ENCODE measurements at places on chromosomes 16 and 17. TPM values are rescaled to one million over a fixed set of nuclear protein-coding genes. Genes with fewer than 3 reads are reported as not detected.
A peak's percentile ranks its signal among the peaks of the same experiment; 100 is the strongest.

GRCh38 chr16:83862661-83863060 is 36.3 kb upstream of the MLYCD start:
- H3K4me1 ChIP-seq = no peaks in the 10 kb centered on the region
- H3K27ac ChIP-seq = no peak overlapping the region
- no peaks in the 10 kb centered on the region for H3K36me3 ChIP-seq
- no peaks in the 10 kb centered on the region for H3K27me3 ChIP-seq
- H3K4me3 ChIP-seq = no peak overlapping the region

AGRP gene
- total RNA-seq = not detected

KRT40 gene
- not detected for total RNA-seq

DNA sequence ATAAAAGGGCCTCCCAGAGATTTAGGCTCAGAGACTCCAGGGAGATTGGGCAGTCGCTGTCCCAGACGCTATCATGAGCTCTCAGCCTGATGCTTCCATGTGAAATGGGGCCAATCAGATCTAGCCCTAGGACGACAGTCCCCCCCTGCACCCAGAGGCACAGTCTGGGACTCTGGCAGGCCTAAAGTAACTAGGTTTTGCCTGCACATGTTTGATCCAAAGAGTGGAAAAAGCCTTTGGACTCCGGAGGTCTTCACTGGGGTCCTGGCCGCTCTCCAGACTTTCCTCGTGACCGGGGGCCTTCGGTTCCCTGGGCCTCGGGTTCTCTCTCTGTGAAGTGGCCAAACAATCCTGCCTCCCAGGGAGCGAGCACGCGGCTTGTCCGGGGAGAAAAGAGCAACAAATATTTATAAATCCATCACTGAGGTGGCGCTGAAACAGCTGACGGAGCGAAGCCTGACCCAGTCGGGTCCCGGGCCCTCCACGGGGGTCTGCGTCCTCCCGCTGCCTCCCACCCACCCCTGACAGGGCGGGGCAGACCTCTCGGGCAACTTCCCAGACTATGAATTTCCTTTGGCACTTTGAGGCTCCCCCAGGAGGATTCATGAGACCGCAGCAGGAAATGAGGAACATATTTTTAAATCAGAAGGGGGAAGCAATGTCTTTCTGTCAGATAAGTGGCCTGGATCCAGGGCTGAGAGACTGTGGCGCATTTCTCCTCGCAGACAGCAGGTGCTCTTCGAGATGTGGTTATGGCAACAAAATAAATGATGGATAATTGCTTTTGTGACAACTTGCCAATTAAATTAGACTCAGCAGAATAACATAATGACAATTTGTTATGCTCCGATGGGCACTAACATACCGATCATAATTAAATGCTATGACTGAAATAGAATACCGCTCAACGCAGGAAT is 38.9 kb downstream of the MRPS23 start:
- no peaks in the 10 kb centered on the region for H3K36me3 ChIP-seq
- H3K4me3 ChIP-seq = peak overlapping the region; percentile 4
- no peaks in the 10 kb centered on the region for H3K4me1 ChIP-seq
- DNase-seq = peak; percentile 77
- H3K27me3 ChIP-seq = no peaks in the 10 kb centered on the region

DNA sequence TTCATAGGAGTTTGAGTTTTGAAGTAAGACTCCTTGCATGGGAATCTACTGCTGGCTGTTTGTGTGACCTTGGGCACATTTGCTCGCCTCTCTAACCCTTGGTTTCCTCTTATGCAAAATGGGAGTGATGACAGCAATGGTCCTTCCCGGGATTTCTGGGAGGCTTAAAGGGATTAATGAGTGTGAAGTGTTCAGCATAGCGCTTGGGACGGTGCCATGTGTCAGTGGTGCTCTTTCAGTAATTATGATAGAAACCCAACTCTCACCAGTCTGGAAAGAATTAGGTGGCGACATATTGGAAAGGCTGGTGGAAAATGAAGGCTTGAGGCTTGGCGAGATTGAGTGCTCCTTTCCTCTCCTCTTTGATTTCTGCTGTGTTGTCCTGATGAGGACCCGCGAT is 429.2 kb upstream of the EEF2KMT start:
- H3K36me3 ChIP-seq = no peaks in the 10 kb centered on the region
- H3K4me3 ChIP-seq = no peak overlapping the region
- no peak overlapping the region for H3K27ac ChIP-seq
- H3K4me1 ChIP-seq = no peaks in the 10 kb centered on the region
- no peak for DNase-seq

GRCh38 chr17:77700165-77700881 is 258.2 kb upstream of the TNRC6C start:
- H3K27me3 ChIP-seq = no peaks in the 10 kb centered on the region
- no peak overlapping the region for H3K4me3 ChIP-seq
- H3K36me3 ChIP-seq = no peaks in the 10 kb centered on the region
- DNase-seq = no peak
- H3K4me1 ChIP-seq = no peaks in the 10 kb centered on the region

- no peak for DNase-seq
- H3K4me1 ChIP-seq = no peaks in the 10 kb centered on the region
- no peak overlapping the region for H3K27ac ChIP-seq
- H3K4me3 ChIP-seq = no peak overlapping the region
- H3K36me3 ChIP-seq = no peaks in the 10 kb centered on the region
- H3K27me3 ChIP-seq = no peaks in the 10 kb centered on the region
Measured at GRCh38 chr17:14488958-14489550, 188.2 kb downstream of the HS3ST3B1 start.

DNA sequence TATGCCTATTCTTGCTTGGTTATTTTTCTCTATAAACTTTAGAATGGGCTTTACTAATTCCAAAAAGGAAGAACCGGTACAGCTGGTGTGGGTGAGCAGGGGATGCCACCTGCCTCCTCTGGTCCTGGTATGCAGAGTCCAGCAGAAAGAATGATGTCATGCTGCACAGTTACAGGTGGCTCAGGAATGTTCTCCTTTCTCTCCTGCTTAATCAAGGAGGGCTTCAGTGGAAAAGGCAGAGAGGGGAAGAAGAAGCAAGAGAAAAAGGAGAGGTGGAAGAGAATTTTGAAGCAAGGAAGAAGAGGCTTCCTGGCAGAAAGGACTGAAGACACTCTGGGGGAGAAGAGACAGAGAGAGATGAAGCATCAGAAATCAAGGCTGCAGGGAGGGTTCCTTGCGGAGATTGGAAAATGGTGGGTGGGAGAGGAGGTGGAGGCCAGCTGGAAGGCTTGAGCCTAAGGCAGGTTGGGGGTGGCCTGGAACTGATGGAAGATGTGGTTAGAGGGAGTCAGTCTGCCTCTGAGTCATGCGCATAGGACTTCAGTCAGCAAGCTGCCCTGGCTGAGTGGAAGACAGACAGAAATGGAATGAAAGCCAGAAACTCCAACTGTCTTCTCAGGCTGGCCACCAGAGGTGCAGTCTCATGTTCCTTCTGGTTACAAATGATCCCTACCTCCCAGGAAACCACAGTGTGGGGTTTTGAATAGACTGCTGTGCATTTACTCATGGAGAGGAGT is 64.6 kb upstream of the CRHR1 start:
- peaks cover 2% of the 10 kb centered on the region for H3K27me3 ChIP-seq
- DNase-seq = no peak
- H3K4me3 ChIP-seq = no peak overlapping the region
- H3K4me1 ChIP-seq = no peaks in the 10 kb centered on the region
- no peaks in the 10 kb centered on the region for H3K36me3 ChIP-seq
- H3K27ac ChIP-seq = no peak overlapping the region

CLEC18B gene
- 1.2 TPM for total RNA-seq

- peak; percentile 56 for DNase-seq
- H3K27ac ChIP-seq = no peak overlapping the region
- no peak overlapping the region for H3K4me3 ChIP-seq
- H3K4me1 ChIP-seq = no peaks in the 10 kb centered on the region
Measured at GRCh38 chr16:28623172-28623711, 13.4 kb upstream of the SULT1A1 start.

DNA sequence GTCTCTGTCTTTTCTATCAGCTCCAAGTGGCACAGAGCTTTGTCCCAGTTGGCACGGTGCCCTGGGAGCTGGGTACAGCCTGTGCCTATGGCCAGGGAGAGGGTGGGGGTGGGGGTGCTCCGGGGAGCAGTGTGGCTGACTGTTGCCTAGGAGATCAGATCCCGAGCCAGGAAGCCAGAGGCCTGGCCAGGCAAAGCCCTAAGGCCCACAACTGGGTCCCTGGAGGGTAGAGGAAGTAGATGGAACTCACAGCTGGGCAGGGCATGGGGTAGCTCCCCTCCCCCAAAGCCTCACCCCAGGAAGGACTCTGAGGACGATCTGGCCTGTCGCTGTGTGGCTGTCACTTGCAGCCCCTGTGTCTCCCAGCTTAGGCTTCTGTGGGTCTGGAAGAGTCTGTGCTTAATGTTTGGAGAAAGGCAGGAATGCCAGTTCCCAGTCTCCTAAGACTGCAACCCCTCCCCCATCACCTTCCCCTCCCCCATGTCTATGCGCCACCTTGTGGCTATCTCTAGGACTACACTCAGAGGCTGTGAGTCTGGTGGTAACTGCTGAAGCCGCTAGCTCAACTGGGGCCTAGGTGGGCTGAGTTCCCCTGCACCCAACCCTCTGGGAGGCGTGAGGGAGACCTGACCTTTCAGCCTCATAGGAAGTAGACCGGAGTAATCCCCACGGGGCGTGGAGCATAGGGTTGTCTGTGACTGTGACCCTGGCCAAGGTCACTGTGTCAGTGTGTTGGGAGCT is 12.6 kb downstream of the THRA start:
- H3K4me1 ChIP-seq = peaks cover 3% of the 10 kb centered on the region
- no peaks in the 10 kb centered on the region for H3K36me3 ChIP-seq
- no peaks in the 10 kb centered on the region for H3K27me3 ChIP-seq
- H3K4me3 ChIP-seq = no peak overlapping the region

SCIMP gene
- 5.8 TPM for total RNA-seq

KLHL10 gene
- 0.36 TPM for total RNA-seq

DNA sequence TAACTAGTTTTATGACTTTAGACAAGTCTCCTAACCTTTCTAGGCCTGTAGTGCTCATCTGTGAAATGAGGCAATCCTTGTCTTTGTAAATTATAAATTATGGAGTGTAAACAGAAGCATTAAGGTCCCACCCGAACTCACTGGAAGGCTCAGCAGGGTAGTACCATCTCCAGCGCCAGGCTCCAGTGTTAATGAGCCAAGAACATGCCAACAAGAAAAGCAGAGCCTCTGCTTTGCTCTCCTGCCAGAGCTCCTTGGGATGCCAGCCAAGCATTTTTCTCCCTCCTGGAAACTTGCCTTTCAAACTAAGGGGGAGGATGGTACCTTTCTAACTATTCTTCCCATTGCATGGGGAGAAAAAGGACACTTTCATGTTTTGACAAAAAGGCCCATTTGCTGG is 14.9 kb downstream of the LIMD2 start:
- H3K4me3 ChIP-seq = no peak overlapping the region
- no peak overlapping the region for H3K27ac ChIP-seq
- peaks cover 5% of the 10 kb centered on the region for H3K36me3 ChIP-seq
- H3K4me1 ChIP-seq = no peaks in the 10 kb centered on the region
- H3K27me3 ChIP-seq = no peaks in the 10 kb centered on the region
- no peak for DNase-seq

SRL gene
- 3.2 TPM for total RNA-seq

OTOA gene
- total RNA-seq = 0.21 TPM

DNA sequence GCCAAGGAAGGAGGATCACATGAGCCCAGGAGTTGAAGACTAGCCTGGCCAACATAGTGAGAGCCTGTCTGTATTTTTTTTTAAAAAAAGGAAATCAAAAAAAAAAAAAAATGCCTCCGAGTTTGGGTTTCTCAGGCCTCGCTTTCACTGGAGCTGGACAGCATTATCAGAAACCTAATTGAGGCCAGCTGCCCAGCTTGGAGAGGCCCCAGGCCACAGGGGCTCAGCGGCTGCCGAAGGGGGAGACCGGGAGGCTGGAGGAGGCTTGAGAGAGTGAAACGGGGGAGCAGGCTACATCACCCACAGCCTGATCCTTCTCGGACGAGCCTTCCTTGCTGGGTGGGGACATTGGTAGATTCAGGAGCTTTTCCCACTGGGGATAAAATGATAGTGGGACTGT is 5.1 kb downstream of the TTYH2 start:
- H3K36me3 ChIP-seq = no peaks in the 10 kb centered on the region
- H3K27ac ChIP-seq = no peak overlapping the region
- H3K27me3 ChIP-seq = no peaks in the 10 kb centered on the region
- no peaks in the 10 kb centered on the region for H3K4me1 ChIP-seq
- H3K4me3 ChIP-seq = no peak overlapping the region

DNA sequence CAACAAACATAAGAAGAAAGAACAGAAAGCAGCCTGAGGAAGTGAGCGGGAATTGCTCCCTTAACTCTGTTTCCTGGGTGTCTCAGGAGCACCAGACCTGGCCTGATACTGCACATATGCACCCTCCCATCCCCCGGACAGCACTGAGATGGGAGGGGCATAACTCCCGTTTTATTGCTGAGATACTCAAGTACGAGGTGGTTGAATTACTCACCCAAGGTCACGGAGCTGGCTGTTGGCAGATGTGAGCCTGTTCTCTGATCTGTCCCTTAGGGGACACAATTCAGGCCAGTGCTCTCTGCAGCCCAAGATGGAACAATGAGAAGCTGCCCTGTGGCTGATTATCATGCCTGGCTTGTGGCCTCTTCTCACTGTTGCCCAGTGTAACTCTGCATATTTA is 9.1 kb upstream of the MED9 start:
- H3K27me3 ChIP-seq = no peaks in the 10 kb centered on the region
- H3K4me1 ChIP-seq = no peaks in the 10 kb centered on the region

PRR35 gene
- not detected for total RNA-seq

GPR179 gene
- total RNA-seq = not detected

DNA sequence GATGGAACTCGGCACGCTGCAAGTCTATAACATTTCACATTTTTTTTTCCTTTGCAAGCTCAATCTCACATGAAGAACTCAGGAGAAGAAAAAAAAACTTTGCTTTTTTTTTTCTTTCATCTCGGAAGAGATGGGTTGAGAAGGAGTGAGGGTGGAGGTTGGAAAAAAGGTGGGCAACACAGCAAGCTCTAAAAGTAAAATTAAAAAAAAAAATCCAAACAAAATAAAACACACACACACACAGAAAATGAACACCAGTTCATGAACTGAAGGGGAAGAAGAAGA is 2.5 kb downstream of the MAF start:
- DNase-seq = no peak
- no peaks in the 10 kb centered on the region for H3K4me1 ChIP-seq
- H3K27ac ChIP-seq = no peak overlapping the region
- no peaks in the 10 kb centered on the region for H3K27me3 ChIP-seq
- no peaks in the 10 kb centered on the region for H3K36me3 ChIP-seq
